ENCODE measurements at places on chromosomes 7 and 10. TPM values are rescaled to one million over a fixed set of nuclear protein-coding genes. Genes with fewer than 3 reads are reported as not detected.

GRCh38 chr10:8352171-8353075 is 297.9 kb downstream of the GATA3 start:
- H3K4me3 ChIP-seq, result no peak overlapping the region
- no peaks in the 10 kb centered on the region for H3K36me3 ChIP-seq
- peaks cover 12% of the 10 kb centered on the region for H3K27me3 ChIP-seq
- DNase-seq, result no peak

The SFTPA1 gene
- total RNA-seq, result not detected

The SFRP5 gene
- total RNA-seq, result not detected

The GFRA1 gene
- not detected for total RNA-seq

The PON3 gene
- total RNA-seq, result not detected

DNA sequence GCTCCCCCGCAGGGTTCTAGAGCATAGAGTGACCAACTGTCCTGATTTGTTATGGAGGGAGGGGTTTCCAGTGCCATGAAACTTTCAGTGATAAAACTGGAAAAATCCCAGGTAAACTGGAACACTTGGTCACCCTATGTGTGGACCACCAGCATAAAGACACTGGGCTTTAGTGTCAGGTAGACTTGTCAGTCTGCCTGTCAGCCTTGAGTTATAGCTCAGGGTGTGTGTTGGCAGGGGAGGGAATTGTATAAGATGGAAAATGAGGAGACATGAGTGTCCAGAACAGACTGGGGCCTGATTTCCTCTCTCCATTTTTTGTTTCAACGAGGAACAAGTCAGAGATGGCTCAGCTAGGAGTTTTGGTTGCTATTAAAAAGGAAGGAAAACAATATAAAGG is 10.2 kb upstream of the EFCAB10 start:
- H3K36me3 ChIP-seq, result no peaks in the 10 kb centered on the region
- no peak overlapping the region for H3K4me3 ChIP-seq
- no peak overlapping the region for H3K27ac ChIP-seq
- H3K27me3 ChIP-seq, result no peaks in the 10 kb centered on the region
- DNase-seq, result no peak
- no peaks in the 10 kb centered on the region for H3K4me1 ChIP-seq

The ITGB8 gene
- 25.0 TPM for total RNA-seq

DNA sequence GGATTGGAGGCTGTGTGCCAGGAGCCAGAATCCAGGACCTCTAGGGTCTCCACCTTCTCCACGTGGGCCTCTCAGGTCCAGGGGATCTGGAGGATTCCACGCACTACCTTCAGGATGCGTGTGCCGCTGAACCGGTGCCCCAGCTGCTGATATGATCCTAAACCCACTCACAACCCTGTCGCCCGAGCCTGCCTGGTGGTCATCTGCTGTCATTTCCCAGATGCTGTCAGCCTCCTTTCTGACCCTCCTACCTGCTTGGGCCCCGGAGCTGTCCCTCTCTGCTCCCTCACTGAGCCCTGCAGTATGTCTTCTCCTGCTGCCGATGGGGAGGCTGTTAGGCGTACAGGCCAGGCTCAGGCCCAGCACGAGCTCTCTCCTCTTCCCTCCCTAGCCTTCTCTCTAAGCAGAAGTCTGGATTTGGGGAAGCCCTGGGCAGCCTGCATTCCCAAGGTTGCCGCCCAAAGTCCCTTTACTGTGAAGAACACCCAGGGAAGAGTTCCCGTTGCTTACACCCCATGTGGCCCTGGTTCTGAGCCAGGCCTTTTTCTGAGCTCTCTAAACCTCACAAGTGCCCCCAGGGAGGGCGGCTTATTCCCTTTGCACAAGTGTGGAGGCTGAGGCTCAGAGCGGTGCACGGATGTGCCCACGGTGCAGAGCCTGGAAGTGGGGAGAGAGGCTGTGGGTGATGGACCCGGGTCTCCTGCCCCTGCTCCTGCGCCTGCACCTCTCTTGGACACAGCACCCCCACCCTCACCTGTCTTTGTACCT is 30.8 kb upstream of the ZNF488 start:
- H3K4me3 ChIP-seq, result no peak overlapping the region
- DNase-seq, result no peak
- no peaks in the 10 kb centered on the region for H3K27me3 ChIP-seq
- H3K27ac ChIP-seq, result no peak overlapping the region

DNA sequence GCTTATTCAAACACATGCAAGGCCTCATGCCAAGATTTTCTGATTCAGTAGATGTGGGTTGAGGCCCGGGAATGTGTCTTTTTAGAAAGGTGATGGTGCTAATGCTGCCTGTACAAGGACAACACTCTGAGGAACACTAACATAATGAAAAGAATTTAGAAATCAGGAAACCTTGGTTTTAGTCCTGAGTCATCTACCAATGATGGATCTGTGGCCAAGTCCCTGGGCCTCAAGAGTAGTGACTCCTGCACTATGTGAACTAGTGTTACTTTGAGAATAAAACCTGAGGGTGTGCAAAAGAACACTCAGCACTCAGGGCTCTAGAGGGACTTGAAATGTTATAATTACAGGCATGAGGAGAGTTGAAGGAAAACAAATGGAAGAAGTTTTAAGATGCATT is 741.7 kb upstream of the GALNT17 start:
- no peaks in the 10 kb centered on the region for H3K27me3 ChIP-seq
- no peak for DNase-seq

DNA sequence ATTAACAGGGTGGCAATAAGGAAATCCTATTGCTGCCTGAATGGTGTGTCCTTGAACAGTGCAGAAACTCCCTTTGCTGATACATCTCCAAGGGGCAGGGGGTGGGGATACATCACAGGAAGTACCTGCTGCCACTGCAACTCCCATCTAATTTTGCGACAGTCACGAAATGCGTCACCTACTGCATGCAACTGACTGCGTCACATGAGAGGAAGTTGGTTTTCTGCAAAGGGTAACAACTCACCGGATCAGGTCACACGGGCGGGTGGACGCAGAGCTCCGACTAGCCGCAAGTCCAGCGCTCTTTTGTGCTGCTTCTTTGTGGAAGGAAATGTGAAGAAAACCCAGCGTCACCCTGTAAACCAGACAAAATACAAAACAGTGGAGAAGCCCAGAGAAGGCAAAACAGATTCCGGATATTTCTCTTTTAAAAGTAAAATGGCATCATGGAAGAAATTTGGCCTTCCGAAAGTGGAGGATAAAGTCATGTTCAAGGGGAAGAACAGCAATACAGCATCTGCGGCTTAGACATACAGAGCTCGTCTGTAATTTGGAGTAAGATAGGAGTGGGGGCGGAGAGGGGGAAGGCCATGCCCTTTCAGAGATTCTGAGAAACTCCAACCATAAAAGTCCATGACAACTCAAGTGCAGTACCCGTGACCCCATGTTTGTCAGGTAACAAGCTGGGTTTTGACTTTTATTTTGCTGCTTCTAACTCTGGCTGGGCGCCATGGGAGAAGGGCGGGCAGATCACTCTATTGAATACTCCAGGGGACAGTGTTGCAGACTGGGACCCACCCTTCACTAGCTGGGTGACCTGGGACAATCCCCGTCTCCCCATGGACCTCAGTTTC is 32.3 kb upstream of the PLEKHS1 start:
- DNase-seq, result no peak
- no peaks in the 10 kb centered on the region for H3K27me3 ChIP-seq
- H3K4me1 ChIP-seq, result no peaks in the 10 kb centered on the region
- no peak overlapping the region for H3K27ac ChIP-seq
- peaks cover 22% of the 10 kb centered on the region for H3K36me3 ChIP-seq

- no peaks in the 10 kb centered on the region for H3K36me3 ChIP-seq
- DNase-seq, result no peak
- no peaks in the 10 kb centered on the region for H3K4me1 ChIP-seq
- no peak overlapping the region for H3K4me3 ChIP-seq
- H3K27ac ChIP-seq, result no peak overlapping the region
- H3K27me3 ChIP-seq, result peaks cover 11% of the 10 kb centered on the region
Measured at GRCh38 chr7:149800169-149800555, 26.8 kb upstream of the ZNF467 start.

DNA sequence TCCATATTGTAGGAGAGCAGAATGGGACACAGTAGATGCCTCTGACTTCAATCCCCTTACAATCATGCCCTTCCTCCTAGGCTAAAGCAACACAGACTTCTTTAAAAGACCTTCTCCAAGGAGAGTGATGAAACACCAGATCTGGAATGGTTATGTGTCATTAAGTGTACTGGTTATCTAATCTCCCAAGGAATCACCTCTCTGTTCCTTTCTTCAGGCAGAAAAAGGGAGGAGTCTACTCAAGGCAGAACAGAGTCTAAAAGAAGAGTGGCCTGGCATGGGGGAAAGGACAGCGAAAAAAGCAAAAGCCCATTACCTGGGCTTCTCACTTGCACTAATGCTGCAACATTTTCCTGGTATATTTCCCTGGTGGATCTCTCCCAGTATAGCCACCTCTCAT is 2.9 kb downstream of the ELMO1 start:
- H3K36me3 ChIP-seq, result no peaks in the 10 kb centered on the region
- H3K4me1 ChIP-seq, result peaks cover 13% of the 10 kb centered on the region
- H3K27ac ChIP-seq, result no peak overlapping the region
- no peaks in the 10 kb centered on the region for H3K27me3 ChIP-seq
- no peak overlapping the region for H3K4me3 ChIP-seq

DNA sequence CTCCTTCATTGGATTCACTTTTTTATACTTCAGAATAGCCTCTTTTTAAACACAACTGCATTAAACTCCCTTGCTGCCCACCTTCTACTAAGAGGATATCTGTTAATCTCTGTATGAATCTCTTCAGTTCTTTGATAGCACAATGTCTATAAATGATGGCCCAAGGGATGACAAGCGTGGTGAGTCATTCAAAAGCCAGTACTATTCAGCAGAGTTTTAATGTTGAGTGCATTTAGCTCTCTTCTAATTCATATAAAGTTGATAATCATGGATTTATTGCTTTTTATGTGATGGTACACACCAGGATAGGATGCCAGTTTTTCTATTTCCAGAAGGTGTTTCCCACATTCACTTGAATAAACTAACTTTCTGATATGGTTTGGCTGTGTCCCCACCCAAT is 57.4 kb upstream of the HECTD2 start:
- DNase-seq, result no peak
- H3K27ac ChIP-seq, result peak overlapping the region; percentile 97
- no peaks in the 10 kb centered on the region for H3K36me3 ChIP-seq

DNA sequence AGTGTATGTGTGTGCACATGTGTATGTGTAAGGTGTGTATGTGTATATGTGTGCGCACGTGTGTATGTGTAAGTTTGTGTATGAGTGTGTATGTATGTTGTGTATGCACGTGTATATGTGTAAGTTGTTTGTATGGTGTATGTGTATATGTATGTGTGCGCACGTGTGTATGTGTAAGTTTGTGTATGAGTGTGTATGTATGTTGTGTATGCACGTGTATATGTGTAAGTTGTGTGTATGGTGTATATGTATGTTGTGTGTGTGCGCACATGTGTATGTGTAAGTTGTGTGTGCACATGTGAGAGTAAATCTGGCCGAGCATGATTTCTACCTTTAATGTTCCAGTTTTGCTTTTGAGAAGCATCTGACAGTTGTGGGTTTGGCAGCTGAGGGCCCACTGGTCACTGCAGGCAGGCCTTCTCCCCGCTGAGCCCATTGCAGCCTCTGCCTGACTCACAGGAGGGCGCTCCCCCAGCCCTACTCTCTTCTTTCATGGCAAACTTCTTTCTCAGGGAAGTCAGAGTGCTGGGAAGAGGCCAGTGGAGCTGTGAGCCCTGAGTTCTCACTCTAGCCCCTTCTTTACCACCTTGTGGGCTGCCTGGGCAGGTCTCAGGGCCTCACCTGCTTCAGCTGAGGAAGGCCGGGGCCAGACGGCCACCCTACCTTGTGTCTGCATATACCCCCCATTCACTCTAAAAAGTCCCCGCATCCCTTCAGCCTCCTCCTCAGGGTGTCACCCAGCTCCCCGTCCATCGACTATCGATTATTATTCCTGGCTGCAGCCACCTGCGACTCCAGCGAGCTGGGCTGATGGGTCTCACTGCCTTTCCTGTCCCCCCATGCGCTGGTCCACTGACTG is 11.2 kb downstream of the WDR86 start:
- no peaks in the 10 kb centered on the region for H3K36me3 ChIP-seq
- DNase-seq, result no peak
- H3K4me3 ChIP-seq, result no peak overlapping the region
- peaks cover 2% of the 10 kb centered on the region for H3K4me1 ChIP-seq

The CPVL gene
- total RNA-seq, result 49.0 TPM

DNA sequence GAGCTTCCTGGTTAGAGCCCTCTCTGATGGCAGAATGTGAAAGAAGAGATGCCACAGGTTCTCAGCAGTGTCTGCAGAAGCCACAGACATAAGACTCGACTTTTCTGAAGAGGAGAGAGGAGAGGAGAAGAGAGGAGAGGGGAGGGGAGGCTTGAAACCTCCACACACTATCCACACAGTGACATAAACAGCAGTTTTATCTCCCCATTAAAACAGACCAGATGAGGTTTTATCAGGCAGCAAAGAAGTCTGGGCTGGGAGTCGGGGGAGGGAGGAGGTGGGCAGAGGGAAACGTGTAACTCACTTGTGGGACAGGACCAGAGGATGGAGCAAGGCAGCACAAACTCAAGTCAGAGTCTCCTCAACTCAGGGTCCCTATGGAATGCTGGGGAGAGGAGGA is 76.5 kb downstream of the XPNPEP1 start:
- peaks cover 4% of the 10 kb centered on the region for H3K4me1 ChIP-seq
- DNase-seq, result no peak
- H3K27me3 ChIP-seq, result no peaks in the 10 kb centered on the region
- H3K4me3 ChIP-seq, result no peak overlapping the region
- H3K36me3 ChIP-seq, result no peaks in the 10 kb centered on the region

DNA sequence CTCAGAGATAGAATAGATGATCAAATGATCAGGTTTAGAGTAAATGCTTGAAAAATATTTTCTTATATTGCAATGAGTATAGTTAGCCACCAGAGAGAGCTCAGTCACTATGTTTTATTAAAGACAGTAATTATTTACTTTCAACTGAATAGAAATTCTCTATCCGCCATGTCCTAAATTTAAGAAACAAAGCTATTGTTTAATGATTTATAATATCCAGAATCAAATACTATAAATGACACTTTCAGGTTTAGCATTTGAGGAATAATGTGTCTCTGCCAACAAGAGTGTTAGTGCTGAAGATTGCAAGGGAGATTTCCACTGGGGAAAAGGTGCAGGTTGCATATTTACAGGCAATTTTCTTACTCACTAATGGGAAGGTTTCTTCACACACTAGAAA is 184.7 kb downstream of the DGKB start:
- H3K36me3 ChIP-seq, result no peaks in the 10 kb centered on the region
- H3K27me3 ChIP-seq, result peaks cover 63% of the 10 kb centered on the region
- H3K27ac ChIP-seq, result no peak overlapping the region
- no peak overlapping the region for H3K4me3 ChIP-seq
- DNase-seq, result peak; percentile 17

DNA sequence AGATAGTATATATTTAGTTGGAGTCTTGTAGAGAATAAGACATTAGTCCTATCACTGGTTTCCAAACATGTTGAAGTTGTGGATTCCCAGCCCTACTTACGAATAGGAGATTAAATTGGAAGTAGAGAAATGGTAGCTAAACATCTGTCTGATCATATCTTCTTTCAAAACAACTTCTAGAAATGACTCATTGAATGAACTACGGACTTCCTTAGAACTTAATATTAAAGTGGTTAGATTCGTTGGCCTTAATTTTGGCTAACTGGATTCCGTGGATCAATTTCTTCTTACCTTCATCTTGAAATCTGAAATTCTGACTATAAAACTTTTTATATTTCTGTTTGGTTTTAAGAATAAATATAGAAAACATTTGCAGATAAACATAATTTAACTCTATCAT is 3.4 kb downstream of the PHF14 start:
- H3K27me3 ChIP-seq, result no peaks in the 10 kb centered on the region
- H3K36me3 ChIP-seq, result peaks cover 18% of the 10 kb centered on the region
- H3K27ac ChIP-seq, result no peak overlapping the region
- peaks cover 12% of the 10 kb centered on the region for H3K4me1 ChIP-seq

GRCh38 chr7:114155116-114156110 is 236.6 kb upstream of the PPP1R3A start:
- H3K4me3 ChIP-seq, result no peak overlapping the region
- peaks cover 85% of the 10 kb centered on the region for H3K27me3 ChIP-seq
- no peaks in the 10 kb centered on the region for H3K36me3 ChIP-seq
- H3K27ac ChIP-seq, result no peak overlapping the region
